Fibroblast of skin of abdomen (primary cell): ENCODE measurements at places on chromosomes 4 and X.

- no peak for DNase-seq
These were observed 98.1 kb upstream of the ENPP6 start for GRCh38 chr4:184315675-184316359.

DNA sequence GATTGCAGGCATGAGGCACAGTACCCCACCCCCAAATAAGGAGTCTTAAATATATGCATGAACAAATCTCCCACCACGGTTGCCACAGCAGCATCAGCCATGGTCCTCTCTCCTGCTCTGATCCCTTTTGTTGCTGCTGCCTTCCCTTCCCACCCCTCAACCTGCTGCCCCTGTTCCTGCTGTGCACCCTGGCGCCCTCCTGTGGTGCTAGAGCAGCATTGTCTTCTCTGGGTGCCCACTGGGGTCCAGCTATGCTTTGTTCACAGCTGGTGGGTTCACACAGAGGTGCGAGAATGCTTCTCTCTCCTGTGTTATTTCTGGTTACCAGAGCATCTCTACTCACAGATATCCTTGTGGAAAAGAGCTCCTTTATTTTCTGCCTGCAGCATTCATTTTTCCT, 116.2 kb downstream of the GATB start:
- no peak for DNase-seq

- peak; percentile 75 for DNase-seq
These were observed 7.0 kb downstream of the VAMP7 start for GRCh38 chrX:155888139-155888538.

DNA sequence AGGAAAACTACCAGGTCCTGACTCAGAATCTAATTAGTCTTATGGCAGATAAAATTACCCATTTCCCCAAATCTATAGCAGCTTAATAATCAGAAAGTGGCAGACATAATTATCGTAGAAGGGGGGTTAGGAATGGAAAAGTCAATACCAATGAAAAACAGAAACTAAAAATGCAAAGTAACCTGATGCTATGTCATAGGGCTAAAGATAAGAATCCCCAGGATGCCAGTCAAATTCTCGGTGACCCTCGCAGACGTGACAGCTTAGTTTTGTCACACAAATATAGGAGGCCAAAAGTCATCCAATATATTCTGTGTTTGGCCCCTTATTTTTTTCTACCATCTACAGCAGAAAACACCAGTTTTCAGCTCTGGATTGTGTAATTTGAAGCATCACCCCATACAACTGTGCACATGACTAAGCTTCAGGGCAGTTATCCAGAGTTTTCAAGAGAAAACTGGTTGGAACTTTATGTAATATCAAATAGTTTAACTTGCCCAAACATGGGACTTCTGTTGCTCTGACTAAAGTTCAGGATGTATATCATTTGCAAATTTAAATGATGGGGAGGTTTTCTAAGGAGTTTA, 30.9 kb downstream of the RASSF6 start:
- DNase-seq: peak; percentile 78

DNA sequence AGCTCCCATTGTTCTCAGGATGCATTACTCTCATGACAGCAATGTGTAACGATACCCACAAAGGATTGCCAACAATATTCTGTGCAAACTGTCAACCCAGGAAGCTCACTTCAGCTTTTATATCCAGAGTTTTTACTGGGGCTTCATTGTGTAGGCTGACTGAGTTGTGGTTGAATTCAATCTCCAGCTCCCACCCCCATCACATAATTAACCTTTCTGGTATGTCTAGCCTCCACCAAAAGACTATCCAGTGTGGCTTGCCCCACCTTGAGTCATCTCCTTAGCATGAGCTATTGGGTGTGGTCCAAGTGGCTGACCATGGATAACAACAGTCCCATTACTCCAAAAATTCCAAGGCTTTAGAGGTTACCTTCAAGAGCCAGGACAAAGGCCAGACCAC, 17.7 kb upstream of the TAB3 start:
- peak; percentile 83 for DNase-seq

- no peak for DNase-seq
These were observed 51.7 kb downstream of the HTT-AS start for GRCh38 chr4:3022651-3023050.
